ENCODE measurements at places on chromosomes 1 and 21.

DNA sequence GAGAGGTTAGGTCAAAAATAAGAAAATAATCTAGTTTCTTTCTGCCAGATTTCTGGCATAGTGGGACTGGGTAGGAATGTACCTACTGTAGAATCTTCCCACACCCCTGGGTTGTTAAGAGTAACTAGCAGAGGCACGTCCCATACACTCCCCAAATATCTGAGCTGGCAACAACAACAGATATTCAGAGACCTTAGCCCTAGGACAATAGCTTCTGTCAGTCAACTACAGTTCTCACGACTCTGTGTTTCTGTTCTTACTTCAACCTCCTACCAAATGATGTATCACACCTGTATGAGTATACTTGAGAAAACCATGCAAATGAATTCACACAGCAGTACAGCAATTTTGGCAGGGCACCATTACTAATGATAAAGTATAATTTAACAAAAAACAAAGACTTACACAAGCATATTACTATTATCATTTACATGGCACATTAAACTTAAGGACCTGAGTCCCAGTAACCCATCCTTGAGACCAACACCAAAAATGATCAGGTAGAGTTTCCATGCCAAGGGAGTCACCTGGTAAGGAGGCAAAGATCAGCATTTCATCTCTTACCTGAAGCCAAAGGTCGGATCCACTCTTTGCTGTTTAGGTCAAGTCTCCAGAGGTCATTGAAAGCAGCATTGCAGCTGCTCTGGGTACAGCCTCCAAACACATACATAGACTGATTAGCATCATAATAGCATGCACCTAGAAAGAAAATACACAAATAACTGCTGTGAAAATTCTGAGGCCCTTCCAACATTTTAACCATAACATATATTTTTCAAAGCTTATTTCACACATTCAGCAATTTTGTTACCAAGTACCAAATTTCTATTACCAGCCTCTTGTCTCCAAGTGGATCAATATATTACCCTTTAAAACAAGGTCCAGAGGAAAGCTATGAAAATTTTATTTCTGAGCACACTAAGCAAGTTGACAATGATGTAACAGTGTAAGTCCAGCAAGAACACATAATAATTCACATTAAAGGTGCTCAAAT lies 57.5 kb upstream of the CPLANE2 start:
- no peak for DNase-seq

- DNase-seq, result peak; percentile 40
These were observed 195.1 kb downstream of the PTPRC start for GRCh38 chr1:198833706-198834503.

DNA sequence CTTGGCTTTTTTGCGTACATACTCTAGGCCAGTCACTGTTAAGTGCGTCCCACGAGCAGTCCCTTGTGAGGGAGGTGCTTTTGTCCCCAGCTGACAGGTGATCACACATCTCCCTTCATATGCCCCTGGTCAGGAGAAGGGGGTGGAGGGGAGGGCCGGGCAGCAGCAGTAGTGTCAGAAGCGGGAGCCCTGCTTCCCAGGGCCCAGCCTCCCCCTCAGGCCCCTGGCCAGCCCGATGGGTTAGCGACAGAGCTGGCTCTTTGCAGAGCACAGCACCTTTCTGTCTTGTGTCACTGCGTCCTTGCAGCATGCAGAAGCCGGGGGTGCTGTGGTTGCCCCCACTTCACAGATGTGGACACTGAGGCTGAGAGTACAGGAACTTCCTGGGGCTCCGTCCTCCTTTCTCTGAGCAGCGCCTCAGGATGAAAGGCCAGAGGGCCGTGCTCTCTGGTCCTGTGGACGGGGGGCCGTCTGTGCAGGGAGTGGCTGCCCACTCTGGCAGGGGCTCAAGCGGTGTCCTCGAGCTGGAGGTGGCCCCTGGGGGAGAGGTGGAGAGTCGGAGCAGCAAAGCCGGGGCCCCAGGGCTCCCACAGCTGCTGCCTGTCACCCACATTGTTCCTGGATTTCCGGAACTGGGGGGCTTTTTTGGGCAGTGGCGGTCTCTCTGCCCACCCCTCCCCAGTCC lies 5.9 kb downstream of the TMEM201 start:
- DNase-seq, result no peak

DNA sequence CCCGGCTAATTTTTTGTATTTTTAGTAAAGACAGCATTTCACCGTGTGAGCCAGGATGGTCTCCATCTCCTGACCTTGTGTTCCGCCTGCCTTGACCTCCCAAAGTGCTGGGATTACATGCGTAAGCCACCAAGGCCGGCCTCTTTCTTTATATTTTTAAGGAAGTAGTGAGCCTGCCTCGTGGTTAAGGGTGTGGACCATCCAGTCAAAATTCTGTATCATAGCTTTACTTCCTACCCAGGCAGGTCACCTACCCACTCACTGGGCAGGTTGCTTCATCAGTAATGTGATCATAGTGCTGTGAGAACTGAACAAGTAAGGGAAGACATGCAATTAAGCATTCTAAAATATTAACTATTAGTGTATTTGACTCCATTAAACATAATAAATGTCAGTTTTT lies 8.1 kb upstream of the ACOT7 start:
- no peak for DNase-seq

DNA sequence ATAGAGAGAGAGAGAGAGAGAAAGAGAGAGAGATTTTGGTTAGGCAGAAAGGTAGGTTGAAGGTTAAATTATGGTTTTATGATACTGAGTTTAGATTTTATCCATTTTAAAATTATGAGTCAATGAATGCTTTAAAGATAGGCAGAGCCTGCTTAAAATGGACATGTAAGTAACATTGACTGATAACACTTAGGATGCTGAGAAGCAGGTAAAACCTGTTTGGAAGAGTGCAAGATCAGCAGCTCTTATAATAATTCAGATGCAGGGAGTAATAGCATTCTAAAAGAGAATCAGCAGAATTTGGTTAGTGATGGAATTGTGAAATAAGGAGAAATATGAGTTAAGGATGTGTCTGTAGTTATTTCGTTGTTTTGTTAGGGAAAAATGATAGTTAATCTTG lies 446.6 kb downstream of the PLA2G4A start:
- no peak for DNase-seq

- no peak for DNase-seq
These were observed 5.9 kb upstream of the BRWD1 start for GRCh38 chr21:39319251-39319756.

GRCh38 chr1:11546456-11546855 lies 67.5 kb downstream of the DISP3 start:
- DNase-seq, result no peak

DNA sequence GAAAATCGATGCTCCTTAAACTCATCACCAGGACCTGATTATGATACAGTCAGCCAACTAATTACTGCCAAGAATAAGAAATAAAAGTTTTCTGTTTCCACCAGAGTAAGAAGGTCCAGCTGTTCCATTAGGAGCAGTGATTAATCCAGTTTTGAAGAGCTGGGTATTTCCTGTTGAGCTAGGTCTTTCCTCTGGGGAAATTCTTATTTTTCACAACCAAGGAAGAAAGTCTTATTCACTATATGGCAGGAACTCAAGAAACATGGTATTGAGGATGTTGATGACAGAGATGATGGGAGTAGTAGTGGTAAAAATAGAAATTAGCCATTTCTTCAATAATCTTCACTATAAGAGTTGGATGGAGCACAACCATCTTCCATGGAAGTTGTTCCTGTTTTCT lies 374.6 kb upstream of the RUNX1 start:
- no peak for DNase-seq

DNA sequence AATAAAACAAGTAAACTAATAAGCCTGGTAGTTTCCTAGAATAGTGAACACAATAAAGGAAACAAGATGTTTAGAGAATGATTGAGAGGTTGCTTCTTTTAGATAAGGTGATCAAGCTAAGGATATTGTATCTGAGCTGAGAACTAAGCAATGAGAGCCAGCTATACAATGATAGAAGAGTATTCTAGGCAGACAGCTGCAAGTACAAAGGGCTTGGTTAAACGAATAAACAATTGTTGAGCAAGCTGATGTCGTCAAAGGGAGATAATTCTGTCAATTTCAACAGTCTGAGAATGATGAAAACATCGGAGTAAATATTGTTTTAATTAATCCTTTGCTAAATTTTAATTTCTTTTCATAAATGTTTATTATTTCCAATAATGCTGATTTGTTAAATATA lies 5.5 kb upstream of the FH start:
- DNase-seq, result peak; percentile 6

- DNase-seq, result no peak
These were observed 6.8 kb downstream of the JMJD4 start for GRCh38 chr1:227728059-227728891.

- DNase-seq, result no peak
These were observed 37.6 kb downstream of the FCRL2 start for GRCh38 chr1:157739229-157739901.

GRCh38 chr1:217062586-217062985 lies 339.4 kb upstream of the ESRRG start:
- DNase-seq, result no peak

- peak; percentile 78 for DNase-seq
These were observed 26.7 kb upstream of the DIP2A start for GRCh38 chr21:46431884-46432488.

DNA sequence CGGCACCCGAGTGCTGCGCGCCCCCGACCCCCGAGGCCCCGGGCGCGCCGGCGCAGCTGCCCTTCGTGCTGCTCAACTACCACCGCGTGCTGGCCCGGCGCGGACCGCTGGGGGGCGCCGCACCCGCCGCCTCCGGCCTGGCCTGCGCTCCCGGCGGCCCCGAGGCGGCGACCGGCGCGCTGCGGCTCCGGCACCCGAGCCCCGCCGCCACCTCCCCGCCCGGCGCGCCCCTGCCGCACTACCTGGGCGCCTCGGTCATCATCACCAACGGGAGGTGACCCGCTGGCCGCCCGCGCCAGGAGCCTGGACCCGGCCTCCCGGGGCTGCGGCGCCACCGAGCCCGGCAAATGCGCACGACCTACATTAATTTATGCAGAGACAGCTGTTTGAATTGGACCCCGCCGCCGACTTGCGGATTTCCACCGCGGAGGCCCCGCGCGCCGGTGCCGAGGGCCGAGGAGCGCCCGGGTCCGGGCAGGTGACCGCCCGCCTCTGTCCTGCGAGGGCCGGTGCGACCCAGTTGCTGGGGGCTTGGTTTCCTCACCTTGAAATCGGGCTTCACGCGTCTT lies 49.0 kb downstream of the SIM2 start:
- no peak for DNase-seq

- DNase-seq, result peak; percentile 24
These were observed 592 bp downstream of the ZNF692 start for GRCh38 chr1:248858096-248858890.

DNA sequence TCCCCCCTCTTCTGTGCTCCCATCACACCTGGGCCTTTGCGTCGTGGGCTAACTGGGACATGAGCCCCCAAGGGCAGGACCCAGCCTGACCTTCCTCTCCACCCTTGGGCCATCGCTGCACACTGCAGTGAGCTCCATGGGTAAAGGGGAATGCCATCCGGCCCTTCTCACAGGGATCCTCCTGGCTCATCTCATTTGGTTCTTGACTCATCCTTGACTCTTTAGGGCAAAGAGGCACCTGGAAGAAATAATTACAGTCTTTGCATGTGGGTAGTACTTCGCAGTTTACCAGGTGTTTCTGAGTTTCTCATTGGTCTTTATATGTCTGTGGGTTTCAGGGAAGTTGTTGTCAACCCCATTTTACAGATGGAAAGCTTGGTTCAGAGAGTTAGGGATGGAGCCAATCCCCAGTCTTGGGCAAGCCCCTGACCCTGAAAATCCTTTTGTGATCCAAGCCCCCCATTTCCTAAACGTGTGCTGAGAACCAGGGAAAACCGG lies 59.3 kb upstream of the ID3 start:
- no peak for DNase-seq

DNA sequence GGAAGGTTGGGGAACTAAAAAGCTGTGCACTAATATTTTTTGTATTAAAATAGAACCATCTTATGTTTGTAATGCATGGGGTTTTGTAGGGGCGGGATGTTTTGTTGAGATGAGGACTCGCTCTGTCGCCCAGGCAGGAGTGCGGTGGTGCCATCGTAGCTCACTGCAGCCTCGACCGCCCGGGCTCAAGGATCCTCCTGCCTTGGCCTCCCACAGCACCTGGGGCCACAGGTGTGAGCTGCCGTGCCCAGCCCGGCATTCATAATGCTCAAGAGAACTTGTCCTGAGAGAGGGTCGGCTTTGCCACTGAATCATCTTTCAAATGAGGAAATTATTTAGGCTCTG lies 3.0 kb upstream of the C1orf159 start:
- DNase-seq, result no peak

DNA sequence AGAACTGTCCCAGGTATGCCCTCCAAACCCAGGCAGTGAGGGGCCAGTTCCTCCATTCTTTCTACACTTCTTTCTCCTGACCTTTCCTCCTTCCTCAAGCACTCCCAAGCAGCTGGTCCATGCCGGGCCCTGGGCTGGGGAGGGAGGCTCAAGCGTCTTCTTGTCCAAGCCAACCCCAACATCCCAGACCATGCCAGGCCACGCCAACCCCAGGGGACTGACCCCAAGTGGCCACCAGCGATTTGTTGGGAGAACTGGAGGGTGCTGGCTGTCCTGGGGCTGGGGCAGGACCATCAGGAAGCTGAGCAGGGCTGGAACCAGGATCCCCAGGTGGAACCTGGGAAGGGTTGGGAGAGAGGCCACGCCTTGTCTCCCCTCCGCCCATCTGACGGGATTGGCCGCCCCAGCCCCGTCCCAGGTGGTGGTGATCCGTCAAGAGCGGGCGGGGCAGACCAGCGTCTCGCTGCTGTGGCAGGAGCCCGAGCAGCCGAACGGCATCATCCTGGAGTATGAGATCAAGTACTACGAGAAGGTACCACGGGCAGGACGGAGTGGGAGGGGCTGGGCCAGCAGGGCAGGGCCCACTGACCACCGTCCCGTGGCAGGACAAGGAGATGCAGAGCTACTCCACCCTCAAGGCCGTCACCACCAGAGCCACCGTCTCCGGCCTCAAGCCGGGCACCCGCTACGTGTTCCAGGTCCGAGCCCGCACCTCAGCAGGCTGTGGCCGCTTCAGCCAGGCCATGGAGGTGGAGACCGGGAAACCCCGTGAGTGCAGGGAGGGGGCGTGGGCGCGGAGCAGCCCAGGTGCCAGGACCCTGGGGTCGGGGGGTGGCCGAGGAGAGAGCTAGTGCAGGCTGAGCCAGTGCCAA lies 29.9 kb downstream of the EPHA8 start:
- DNase-seq, result no peak

- DNase-seq, result peak; percentile 48
These were observed 296 bp upstream of the RNPEP start for GRCh38 chr1:201982082-201982622.

- no peak for DNase-seq
These were observed 395.5 kb downstream of the RPS6KC1 start for GRCh38 chr1:213446496-213446895.

- no peak for DNase-seq
These were observed 1599.7 kb downstream of the MRPL39 start for GRCh38 chr21:24007592-24007991.

- no peak for DNase-seq
These were observed 5.7 kb downstream of the QSOX1 start for GRCh38 chr1:180160357-180160756.

- no peak for DNase-seq
These were observed 362.2 kb downstream of the ZP4 start for GRCh38 chr1:237528545-237528944.

GRCh38 chr1:155253797-155254196 lies 1.5 kb downstream of the ENTREP3 start:
- no peak for DNase-seq

GRCh38 chr1:64953241-64953640 lies 13.1 kb downstream of the JAK1 start:
- no peak for DNase-seq

Data from pons (tissue), 1 donor.